ENCODE measurements at places on chromosomes 5 and 9.
A peak's percentile ranks its signal among the peaks of the same experiment; 100 is the strongest.

- DNase-seq = peak; percentile 44
Observed at GRCh38 chr5:124663101-124663506, 83.3 kb downstream of the ZNF608 start.

- no peak for DNase-seq
Observed at GRCh38 chr5:152462021-152462721, 57.1 kb upstream of the NMUR2 start.

- no peak for DNase-seq
Observed at GRCh38 chr5:132008163-132008473, 3.3 kb downstream of the ACSL6 start.

- DNase-seq = no peak
Observed at GRCh38 chr9:74643303-74643923, 146.3 kb downstream of the RORB start.

GRCh38 chr5:160441311-160441781 lies 19.7 kb downstream of the PTTG1 start:
- no peak for DNase-seq

DNA sequence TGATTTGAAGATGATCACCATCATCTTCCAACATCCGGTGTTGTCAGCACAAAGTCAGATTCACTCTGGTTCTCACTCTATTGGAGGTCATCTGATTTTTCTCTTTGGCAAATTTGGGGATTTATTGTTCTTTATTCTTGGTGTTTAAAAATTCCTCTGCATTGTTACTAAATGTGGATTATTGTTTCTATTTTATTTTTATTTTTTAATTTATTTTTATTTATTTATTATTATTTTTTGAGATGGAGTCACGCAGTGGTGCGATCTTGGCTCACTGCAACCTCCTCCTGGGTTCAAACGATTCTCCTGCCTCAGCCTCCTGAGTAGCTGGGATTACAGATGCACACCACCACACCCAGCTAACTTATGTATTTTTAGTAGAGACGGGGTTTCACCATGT lies 72.9 kb upstream of the TGFBR1 start:
- no peak for DNase-seq

- DNase-seq = peak; percentile 45
Observed at GRCh38 chr9:114098021-114098935, 814 bp downstream of the KIF12 start.

- no peak for DNase-seq
Observed at GRCh38 chr5:133392448-133392847, 219.9 kb downstream of the FSTL4 start.

DNA sequence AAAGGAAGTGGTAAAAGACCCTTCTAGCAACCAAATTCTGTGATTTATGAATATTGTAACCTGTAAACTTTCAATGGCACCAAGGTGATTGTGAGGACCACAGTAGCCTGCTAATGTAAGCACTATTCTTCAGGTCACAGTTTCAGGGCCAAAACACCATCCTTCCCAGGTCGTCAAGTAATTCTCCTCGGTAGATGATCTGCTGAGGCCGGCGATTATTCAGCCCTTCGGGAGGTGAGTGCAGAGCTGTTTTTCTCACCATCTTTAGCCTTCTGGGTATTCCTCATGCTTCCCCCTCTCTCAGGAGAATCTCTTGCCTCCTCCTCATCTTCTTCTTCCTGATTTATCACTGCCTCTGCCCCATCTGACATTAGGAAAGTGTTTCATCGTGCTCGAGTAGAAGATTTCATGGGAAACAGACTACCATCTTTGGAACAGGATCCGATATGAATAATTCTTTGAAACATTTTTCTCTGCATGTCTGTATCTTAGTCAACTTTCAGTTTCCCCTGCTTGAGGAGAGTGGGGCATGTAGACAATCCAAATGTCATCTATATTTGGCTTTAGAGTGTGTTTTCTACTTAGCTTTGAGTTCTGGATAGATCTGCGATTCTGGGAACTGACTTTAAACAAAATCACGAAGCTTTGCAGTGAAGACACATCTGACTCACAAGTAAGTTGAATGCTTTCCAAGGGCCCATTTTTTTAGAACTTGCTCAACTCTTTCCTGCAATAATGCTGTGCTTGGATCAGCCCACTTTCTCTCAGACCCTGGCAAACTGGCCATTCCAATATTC lies 173.9 kb downstream of the AOPEP start:
- peak; percentile 88 for DNase-seq

DNA sequence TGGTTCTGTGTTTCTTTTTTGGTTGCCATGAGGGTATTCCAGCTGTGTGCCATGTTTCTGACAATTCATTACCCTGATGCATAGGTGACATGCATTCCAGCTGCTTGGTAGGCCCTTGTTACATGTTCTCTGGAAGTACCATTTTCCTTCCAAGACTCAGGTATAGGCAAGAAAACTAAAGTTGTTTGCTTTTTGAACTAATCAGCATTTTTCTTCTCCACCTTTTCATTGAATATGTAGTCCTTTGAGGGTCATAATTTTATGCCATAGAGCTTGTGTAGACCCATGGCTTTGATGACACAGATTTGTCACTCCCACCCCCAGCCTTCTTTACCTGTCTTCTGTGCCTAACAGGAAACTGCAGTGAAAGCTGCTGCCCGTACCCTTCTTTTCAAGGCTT lies 339.2 kb downstream of the MED10 start:
- DNase-seq = no peak
